NCI-H774 (cell line): ENCODE measurements at places on chromosomes 2 and 18.

GRCh38 chr2:45291296-45291701 is 282.0 kb upstream of the SIX2 start:
- no peak for DNase-seq

DNA sequence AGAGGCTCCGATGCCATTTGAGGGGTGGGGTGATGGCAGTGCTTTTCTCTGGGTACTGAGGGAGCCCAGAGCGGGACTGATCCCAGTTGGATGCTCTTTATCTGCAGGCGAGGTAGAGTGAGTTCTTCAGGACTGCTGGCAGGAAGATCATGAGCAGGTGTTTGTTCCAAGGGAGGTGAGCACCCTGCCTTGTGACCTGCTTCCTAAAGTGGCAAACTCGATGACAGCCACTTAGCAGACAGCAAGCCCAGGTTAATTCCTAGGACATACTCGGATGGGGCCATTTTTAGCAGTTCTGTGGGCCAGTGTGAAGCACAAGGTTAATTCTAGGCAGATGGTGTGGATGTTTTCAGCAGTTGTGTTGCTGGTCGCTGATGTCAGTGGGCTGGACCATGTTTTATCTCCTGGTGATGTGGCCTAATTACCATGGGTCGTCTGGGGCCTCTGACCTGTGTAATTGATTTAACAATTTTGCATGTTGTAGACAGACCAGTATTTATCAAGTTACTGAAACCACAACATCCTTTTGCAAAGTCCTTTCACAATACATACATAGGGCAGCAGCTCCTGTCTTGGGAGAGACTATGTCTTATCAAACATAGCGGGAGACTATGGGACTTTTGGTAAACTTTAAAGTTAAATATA is 4.9 kb downstream of the FKBP1B start:
- DNase-seq, result no peak

GRCh38 chr2:99867770-99868169 is 274.6 kb downstream of the AFF3 start:
- no peak for DNase-seq

DNA sequence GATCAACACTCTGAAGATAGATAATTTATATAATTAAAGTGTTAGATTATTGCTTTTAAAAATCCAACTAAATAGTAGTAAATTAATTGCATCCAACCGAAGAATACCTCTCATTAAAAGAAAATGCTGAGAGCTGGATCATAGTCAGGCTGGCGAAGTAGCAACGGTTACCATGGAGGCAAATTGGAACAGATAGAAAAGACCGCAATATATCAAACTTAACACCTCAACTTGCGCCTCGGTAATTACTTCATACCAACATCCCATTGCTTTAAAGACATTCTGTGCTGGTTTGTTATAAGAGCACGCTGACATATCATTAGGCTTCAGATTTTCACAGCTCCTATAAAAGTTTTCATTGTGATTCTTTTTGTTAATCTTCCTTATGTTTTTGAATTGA is 183.8 kb upstream of the ZC3H15 start:
- no peak for DNase-seq

DNA sequence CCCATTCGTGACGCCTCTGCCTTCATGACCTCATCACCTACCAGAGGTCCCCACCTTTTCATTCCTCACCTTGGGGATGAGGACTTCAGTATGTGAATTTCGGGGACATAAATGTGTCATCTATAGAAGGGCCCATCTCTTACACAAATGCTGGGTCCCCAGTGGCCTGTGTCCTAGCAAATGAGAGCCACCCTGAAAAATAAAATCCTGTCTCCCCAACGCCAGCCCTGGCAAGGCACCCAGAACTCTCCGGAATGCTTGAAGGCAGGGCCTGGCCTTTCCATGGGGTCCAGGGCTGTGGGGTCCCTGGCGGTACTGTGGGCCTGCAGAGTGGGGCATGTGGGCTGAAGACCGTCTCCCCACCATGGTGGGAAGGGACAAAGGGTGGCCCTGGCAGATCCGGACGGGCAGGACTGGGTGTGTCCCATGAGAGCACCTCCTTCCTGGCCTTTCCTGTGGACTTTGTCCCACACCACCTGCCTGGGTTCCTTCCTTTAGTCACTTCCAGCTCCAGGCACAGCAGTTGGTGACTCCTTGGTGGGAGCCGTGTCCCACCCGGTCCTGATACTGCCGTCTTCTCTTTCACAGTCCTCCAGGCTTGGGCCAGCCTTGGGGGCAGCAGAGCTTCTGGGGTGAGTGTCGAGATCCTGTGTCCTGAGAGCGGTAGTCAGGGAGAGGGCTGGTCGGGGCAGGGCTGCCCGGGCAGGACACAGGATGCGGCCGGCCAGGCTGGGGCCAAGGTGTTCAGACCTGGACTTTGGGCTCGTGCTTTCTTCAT is 18.6 kb downstream of the CAPN10 start:
- no peak for DNase-seq

- no peak for DNase-seq
Measured at GRCh38 chr2:35199298-35199697, 1156.3 kb upstream of the CRIM1 start.

GRCh38 chr2:127046579-127046978 is 60.4 kb downstream of the BIN1 start:
- no peak for DNase-seq

DNA sequence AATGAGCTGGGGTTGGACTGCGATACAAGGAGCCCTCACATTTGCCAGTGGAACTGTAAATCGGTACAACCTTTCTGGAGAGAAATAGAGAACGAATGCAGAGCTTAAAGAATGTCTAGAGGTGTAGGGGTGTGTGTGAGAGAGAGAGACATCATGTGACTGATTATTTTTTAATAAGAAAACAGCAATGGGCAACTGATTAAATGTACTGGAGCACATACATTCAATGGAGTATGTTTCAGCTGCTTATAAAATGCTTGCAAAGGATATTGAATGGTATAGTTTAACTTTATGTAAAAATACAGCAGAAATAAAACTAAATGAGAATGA is 391 bp upstream of the TMEM17 start:
- no peak for DNase-seq

- DNase-seq, result no peak
Measured at GRCh38 chr2:182300608-182301007, 126.2 kb downstream of the PDE1A start.

- DNase-seq, result no peak
Measured at GRCh38 chr2:8241317-8241716, 440.5 kb upstream of the ID2 start.
